ENCODE measurements at places on chromosomes 7 and 10.

DNA sequence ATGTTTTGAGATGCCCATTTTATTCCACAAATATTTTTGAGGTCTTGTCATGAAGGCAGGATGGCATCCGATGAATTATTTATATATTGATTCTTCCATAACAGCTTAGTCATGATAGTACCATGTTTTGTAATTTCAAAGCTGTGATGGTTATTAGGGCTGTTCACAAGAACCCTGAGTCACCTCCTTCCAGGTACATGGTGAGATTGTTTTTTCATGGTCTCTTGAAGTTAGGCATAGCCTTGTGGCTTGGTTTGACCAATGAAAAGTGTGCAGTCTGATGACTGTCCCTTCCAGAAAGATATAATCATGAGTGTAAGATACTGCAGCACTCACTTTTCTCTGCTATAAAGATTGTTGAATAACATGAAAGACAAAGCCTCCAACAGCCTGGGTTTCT is 274.8 kb downstream of the FGFR2 start:
- DNase-seq, result peak; percentile 82

DNA sequence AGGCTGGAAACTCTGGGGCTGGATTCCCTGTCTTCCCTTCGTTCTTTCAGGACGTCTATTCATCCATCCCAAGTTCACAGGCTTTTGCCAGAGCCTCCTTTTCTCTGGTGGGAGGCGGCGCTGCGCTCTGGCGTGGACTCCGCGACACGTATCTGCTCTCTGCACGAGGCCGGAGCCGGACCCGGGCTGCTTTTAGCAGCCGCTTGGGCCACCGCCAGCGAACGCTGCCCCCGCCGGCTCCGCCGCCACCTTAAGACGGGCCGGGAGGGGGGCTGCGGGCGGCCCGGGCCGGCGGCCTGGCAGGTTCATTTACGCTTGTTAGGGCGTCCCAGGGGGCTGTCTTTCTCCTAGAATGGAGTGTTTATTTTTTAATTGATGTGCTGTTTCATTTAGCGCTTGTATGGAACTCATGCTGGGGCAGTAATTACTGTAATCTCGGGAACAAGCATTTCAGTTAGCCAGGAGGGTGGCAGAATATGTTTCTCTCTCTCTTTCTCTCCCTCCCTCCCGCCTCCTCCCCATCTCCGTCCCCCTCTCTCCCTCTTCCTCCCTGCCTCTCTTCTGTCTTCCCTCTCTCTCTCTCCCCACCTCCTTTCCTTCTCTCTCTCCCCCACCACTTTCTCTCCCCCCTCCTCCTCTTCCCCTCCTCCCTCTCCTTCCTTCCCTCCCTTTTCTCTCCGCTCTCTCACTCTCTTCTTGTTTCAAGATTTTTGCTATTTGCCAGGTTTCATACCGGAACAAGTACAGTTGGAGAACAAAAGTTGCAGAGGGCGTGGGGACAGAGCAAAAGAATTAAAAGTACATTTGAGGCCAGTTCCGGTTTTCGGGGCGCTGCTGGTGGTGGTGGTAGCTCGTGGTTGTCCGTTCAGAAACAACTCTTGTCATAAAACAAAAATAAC is 1.3 kb upstream of the FZD8 start:
- peak; percentile 50 for DNase-seq

DNA sequence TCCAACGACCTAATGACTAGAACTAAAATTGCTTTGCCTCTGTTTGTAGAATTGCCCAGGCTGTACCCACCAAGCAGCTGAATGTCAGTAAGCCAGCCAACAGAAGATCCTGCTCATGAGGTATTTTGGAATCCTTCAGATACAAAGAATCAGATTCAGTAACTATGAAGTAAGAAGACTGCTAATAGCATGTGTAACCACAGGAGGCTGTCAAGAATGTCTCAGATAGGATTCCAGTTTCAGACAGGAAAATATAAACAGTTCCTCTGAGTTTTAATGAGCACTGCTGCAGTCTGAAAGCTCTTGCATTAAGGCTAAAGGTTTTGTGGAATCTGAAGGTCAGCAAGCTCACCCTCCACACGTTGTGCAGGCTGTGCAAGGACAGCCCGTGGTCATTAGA is 112.6 kb upstream of the ADAM12 start:
- peak; percentile 77 for DNase-seq

DNA sequence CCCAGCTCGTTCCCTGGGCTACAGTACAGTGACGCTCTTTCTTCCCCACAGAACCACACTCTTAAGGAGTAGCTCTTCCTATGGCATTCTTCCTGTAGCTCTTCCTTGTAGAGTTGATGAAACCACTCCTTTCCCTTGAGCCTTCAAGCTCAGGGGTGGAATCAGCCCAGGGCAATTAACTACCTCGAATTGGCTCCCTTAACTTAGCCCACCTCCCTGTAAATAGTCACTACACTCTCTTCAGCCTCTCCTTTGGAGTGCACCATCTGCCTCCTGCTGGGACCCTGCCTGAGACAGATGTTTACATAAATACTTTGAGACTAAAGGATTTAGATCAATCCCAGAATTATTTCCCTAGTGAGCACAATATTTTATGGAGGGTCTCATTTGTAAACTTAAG is 537.8 kb upstream of the AUTS2 start:
- DNase-seq, result no peak

- DNase-seq, result no peak
Measured at GRCh38 chr7:153682628-153683027, 369.6 kb upstream of the DPP6 start.

DNA sequence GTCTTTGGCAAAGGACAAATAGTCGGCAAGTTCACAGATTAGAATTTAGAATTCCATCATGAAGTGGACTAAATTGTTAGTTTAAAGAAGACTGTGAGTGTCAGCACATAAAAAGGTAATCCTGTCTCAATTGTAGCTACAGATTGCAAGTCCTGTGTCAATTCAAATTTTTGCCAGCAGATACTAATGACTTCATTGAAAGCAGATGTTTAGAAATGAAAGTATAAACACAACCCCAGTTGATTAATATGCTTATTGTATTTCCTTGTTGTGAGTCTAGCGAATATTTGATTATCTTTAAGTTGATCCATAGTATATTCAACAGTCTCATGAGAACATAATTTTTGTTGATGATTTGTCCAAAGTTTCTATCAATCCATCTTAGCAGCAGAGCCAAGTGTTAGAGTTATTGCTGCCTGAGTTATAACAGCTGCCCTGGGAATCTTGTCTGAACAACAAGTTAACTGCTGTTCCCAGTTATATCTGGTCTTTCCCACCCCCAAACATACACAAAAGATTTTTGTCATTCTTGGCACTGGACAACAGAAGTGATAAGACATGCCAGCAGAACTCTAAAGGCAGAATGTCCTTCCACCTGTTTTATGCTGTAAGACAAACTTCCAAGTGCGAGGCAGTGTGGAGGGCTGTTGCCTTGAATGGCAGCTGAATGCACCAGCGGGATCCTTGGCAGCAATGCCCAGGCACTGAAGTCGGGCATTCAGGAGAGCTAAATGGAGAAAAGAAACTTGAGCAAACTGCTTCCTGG is 21.3 kb upstream of the HERPUD2 start:
- no peak for DNase-seq

GRCh38 chr10:98055841-98056516 is 25.6 kb upstream of the CRTAC1 start:
- peak; percentile 67 for DNase-seq

DNA sequence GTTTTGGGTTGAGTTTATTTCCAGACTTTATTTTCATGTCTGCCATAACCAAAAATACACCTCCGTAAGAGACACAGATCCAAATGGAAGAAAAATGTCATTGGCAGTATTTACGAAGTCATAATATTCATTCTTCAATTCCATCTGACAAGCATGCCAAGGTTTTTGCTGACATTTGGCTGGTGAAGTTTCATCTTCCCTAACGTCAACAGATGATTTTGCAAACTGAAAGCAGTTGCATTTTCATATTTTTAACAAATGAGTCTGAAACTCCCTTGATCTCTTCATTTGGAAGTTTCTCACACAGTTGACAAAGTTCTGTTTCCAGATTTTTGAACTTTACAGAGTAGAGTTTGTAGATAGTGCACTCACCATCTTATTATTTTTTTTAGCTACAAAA is 114.5 kb downstream of the CALN1 start:
- no peak for DNase-seq

DNA sequence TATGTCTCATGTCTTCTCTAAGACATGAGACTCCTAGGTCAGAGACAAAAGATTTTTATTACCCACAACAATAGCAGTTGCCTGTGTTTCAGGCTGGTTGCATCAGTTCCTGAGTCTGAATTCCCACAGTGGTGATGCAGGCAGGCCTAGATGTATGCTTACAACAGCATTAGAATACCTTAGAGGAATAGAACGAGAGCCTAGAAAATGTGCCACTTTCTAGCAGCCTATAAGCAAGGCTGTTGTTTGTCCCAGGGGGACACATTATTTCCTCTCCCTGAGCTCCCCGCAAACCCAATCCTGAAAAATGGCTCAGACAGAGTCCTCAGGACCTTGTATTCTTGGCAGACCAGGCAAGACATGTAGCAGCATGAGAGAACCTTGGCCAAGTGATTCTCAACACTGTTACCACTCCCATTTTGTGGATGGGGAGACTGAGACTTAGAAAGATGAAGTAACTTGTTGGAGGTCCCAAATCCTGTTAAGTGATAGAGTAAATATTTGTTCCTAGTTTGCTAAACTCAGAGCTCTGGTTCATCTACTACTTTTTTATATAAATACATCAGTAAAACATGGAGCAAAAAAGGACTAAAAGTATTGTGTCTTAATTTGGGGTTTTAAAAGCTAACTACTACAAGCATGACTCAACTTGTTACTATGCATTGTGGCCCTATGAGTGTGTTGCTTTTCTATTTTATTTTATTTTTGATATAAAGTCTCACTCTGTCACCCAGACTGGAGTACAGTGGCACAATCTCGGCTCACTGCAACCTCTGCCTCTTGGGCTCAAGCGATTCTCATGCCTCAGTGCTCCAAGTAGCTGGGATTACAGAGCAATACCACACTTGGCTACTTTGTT is 14.2 kb downstream of the VTI1A start:
- peak; percentile 50 for DNase-seq

- no peak for DNase-seq
Measured at GRCh38 chr7:22219739-22220493, 137.0 kb downstream of the RAPGEF5 start.

GRCh38 chr10:110698340-110698739 is 54.2 kb downstream of the RBM20 start:
- no peak for DNase-seq

GRCh38 chr10:6409971-6410643 is 170.0 kb downstream of the PRKCQ start:
- DNase-seq, result peak; percentile 67

- DNase-seq, result no peak
Measured at GRCh38 chr10:79187121-79187940, 118.6 kb downstream of the ZMIZ1 start.

DNA sequence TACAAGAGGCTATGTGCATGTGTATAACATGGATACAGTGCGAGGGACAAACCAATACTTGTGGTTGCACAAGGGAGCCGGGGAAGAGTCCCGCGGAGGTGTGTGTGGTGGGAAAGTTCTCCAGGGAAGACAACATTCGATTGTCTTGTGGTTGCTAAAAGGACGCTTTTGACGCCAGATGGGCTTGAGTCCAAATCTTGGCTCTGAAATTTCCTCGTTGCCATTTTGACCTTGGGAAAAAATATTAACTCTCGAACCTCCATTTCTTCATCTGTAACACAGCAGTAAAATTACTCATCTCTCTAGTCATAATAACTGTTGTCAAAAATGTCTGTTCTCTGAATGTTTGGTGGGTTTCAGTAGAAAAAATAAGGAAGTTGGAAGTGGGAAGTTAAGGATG is 16.5 kb downstream of the PLXDC2 start:
- peak; percentile 72 for DNase-seq

GRCh38 chr10:83574770-83575169 is 564.5 kb upstream of the GHITM start:
- no peak for DNase-seq

- DNase-seq, result peak; percentile 66
Measured at GRCh38 chr10:77236700-77237099, 400.9 kb downstream of the KCNMA1 start.

- no peak for DNase-seq
Measured at GRCh38 chr7:142337054-142338001, 79.5 kb upstream of the PRSS58 start.

GRCh38 chr7:12131122-12131521 is 80.0 kb upstream of the TMEM106B start:
- no peak for DNase-seq

GRCh38 chr7:148304083-148304335 is 286.6 kb upstream of the C7orf33 start:
- DNase-seq, result no peak

DNA sequence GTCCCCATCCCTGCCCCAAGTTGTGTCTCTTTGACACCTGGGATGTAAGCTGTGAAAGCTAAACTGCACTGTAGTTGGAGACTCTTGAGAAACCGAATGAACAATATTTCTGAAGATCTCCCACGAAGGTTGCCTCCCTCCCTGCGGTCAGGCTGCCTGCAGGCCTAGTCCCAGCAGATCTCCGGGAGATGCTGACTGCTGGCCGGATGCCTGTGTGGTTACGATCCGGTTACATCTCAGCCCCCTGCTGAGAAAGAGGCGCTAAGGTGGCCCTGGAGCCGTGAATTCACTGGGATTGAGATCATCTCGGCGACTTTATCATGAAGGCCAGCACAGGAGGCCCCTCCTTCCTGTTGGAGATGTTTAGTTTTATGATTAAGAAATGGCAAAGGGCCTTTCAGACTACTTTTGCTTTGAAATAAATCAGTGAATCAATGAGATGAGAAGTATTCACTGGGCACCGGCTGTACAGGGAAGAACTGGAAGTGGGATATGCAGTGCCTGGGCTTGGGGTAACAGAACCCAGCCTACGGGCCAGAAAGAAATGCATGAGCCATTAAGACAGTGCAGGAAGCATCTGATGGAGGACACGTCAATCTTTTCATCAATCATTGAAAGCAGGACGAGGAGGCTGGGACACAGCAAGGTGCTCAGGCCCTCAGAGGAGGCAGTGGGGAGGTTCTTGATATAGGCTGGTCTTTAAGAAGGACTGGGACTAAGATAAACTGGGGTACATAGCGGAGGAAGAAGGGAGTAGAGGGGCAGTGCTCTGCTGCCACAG is 177.6 kb downstream of the PRKAG2 start:
- DNase-seq, result peak; percentile 52

GRCh38 chr7:118324790-118325449 is 100.4 kb downstream of the ANKRD7 start:
- DNase-seq, result no peak

GRCh38 chr7:156932006-156932405 is 17.5 kb upstream of the NOM1 start:
- no peak for DNase-seq

GRCh38 chr7:139901056-139901795 is 72.2 kb downstream of the TBXAS1 start:
- DNase-seq, result no peak

- no peak for DNase-seq
Measured at GRCh38 chr10:35928748-35929147, 286.7 kb upstream of the FZD8 start.

DNA sequence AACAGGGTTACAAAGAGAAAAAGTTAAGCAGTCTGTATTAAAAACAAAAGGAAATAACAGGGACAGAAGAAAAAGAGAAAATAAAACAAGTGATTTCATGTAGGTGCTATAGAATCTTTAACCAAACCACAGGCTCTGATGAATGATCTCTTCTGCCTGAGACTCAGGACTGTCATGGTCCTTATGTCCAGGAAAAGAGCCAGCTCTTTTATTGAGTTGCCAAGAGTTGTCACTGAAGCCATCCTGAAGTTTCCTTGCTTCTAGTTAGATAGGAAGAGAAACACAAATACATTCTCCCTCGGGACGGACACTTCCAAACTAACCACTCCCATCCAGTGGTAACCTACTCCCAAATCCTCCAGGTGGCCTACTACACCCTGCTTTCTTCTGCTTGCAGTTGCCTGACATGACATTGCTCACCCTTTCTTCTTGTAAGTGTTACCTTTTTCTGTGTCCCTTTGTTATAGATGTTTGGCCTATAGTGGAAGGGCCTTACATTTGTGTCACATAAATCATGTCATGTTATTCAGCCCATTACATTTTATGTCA is 346.7 kb downstream of the NRG3 start:
- peak; percentile 1 for DNase-seq

All from renal cortical epithelial cell (primary cell).